DND-41 (cell line): ENCODE measurements at places on chromosomes 1 and 21.

- no peak for DNase-seq
Measured at GRCh38 chr21:33058957-33059356, 11.0 kb upstream of the OLIG1 start.

DNA sequence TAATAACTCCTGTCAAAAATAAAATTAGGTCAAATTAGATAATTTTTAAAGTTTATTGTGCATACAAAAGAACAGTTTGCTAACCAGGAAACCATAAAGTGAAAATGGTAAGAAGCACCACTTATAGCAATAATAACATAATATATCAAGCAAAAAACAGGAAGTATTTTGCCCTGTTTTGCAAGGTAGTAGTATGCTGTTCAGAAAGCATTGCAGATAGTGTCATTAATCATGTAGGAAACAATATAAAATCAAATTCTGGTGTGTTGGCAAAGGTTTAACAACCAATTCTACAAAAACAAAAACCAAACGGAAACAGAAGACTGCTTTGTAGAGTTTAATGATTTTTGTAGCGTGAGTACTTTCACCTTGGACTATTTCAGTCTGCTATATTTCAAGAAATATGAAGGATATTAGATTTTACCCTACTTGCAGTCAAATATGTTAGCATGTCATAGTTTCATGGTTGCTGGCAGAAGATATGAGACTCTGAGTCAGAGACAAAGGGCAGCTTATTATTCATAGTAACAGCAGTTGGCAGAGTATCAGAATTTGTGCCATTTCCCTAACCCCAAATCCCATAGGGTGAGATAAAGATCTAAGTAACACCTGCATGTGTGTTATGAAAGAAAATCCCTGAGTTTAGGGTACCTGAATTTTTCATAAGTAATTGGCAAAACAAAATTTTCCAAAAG, 729.0 kb upstream of the BRINP3 start:
- no peak for DNase-seq

GRCh38 chr21:33490991-33491372, 534 bp downstream of the DNAJC28 start:
- no peak for DNase-seq

GRCh38 chr1:16905110-16905867, 9.5 kb downstream of the RNU1-2 start:
- DNase-seq, result peak; percentile 72

DNA sequence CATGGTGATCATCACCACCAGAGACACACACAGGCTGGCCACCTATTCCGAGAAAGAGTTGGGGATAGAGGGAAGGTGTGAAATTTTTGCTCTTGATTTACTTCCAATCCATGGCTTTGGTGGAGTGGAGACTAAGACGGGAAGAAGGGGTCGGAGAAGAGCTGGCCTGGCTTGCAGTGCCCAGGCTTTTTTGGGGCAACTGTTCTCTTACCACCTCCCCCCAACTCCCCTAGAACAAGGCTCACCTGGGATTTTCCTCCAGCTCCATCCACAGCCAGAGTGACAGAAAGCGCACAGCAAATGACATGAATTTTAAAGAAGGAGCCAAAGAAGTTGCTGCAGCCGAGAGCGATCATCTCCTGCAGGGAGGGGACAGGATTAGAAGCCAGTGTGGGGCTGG, 16.0 kb downstream of the SLC26A9 start:
- DNase-seq, result no peak

GRCh38 chr1:91221017-91221416, 183.6 kb downstream of the HFM1 start:
- DNase-seq, result no peak

GRCh38 chr1:239744851-239745250, 346.8 kb upstream of the FMN2 start:
- no peak for DNase-seq
